ENCODE measurements at places on chromosomes 6 and 20.

GRCh38 chr6:2119275-2119674, 126.1 kb downstream of the GMDS start:
- DNase-seq = no peak

DNA sequence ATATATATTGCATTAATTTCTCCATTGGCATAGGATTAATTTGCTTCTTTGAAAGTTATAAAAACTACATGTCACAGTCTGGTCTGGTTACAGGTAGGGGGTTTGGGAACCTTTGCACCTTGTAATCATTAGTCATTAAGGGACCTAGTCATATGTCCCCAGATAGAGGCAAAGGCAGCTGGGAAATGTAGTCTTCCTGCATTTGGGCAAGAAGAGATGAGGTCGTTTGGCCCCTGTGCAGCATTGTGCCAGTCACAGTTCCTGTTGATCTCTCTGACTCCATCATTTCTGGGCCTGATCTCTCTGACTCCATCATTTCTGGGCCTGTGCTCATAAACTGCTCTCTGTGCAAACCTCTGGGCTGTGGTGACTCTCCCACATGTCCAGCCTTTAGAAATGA, 73.2 kb downstream of the BCKDHB start:
- no peak for DNase-seq

GRCh38 chr6:75261299-75261698, 17.7 kb upstream of the COX7A2 start:
- no peak for DNase-seq

DNA sequence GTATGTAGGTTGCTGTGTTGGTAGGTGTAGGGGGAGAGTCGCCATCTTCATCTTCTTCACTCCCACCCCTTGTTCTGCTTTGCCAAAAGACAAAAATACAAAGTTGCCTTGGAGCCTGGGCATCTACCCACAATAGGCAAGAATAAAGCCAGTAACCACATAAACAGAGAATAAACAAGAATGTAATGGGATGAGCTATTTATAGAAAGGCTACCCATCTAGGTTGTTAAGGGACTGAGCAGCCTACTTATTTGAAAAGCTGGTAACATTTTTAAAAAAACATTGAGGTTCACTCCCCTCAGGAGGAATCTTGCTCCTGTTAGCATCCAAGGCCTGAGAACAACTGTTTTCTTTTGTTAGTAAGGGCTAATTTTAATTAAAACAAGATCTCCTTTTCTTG, 301.4 kb upstream of the STXBP5 start:
- DNase-seq = no peak

Measured in CD4-positive, alpha-beta T cell treated with Interleukin-1 beta for 1 hour (primary cell).